PC-3 (cell line): ENCODE measurements at places on chromosomes 16 and 17.

DNA sequence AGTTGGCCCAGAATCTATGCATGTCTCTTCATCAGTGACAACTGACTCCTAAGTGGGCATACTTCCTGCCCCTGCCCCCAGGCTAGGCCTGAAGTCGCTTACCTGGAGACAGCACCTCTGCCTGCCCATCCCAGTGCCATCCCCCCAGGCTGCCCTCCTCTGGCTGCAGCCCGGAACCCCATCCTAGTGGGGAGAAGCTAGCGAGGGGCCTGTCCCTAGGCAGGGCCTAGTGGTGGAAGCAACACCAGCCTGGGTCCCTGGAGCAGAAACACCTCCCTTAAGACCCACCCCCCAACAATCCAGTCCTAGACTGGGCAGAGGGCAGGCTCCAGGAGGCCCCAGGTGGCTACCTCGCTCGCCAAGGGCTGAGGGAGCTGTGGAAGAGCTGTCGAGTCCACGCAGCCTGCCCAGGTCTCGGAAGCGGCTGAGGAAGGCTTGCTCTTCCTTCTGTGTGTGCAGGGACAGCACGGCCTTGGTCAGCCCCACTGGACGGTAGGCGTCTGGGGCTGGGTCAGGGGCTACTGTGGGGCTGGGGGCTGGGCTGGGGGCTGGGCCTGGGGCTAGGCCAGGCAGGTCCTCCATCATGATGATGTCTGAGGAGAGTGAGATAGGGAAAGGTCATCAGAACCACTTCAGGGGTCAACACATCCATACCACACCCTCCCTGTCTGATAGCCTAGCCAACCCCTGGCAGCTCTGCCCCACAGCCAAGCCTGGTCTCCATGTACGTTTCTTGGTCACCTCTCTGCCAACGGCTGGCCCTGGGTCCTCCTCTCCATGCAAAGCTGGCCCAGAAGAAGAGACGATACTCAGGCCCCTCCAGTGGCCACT, 7.6 kb downstream of the PER1 start:
- DNase-seq: no peak
- no peaks in the 10 kb centered on the region for H3K4me1 ChIP-seq
- no peak overlapping the region for H3K27ac ChIP-seq
- no peaks in the 10 kb centered on the region for H3K27me3 ChIP-seq

DNA sequence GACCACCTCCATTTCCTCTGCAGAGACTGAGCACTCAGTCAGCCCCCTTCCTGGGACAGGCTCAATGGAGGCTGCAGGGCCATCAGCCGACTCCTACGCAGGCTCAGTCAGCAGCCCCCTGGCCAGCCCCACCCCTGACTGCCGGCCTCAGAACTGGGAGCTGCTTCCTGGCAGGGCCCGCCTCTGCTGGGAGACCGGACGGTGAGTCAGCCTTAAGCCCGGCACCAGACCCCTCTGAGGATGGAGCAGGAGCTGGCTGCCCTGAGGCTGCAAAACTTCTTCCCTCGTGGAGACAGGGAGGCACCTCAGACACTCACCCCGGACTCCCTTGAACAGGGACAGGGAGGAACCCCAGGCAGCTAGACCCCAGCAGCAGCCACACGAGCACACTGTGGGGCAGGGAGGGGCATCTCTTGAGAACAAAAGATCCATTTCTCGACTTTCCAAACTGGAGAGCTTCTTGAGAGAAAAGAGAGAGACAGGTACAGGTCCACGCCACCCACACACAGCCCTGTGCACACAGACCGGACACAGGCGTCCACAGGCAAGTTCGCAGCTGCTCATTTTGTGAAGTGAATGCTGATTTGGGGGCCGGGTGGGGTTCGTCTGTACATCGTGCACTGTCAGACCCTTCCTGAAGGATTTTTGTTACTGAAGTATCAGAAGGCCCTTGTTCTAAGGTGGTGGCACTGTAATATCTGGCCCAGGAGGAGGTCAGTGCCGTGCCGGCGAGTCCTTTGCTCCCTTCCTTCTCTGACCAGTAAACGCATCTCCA, 1.3 kb upstream of the TUBB3 start:
- peak overlapping the region; percentile 99 for H3K27ac ChIP-seq
- H3K4me3 ChIP-seq: peak overlapping the region; percentile 84
- H3K36me3 ChIP-seq: no peaks in the 10 kb centered on the region

GRCh38 chr17:80425835-80426426, 11.0 kb downstream of the ENDOV start:
- H3K4me3 ChIP-seq: no peak overlapping the region
- H3K4me1 ChIP-seq: no peaks in the 10 kb centered on the region; the same call in 1 of the 2 replicates
- H3K36me3 ChIP-seq: no peaks in the 10 kb centered on the region
- DNase-seq: no peak
- no peaks in the 10 kb centered on the region for H3K27me3 ChIP-seq

DNA sequence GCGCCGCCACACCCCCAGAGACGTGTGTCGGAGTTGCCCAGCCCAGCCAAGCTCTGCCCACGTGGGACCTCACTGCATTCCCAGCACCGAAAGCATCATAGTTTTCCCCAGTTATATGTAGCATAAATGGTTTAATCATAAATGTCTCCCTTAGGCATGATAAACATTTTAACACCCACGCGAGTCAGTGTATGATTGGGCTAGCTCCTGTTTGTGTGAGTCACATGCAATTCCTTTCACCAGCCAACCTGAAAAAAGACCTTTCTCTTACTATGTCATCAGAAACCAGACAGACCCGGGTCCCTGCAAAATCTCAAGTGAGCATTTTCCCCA, 9.2 kb downstream of the TAF1C start:
- no peaks in the 10 kb centered on the region for H3K27me3 ChIP-seq
- H3K4me1 ChIP-seq: peaks cover 20% of the 10 kb centered on the region
- DNase-seq: no peak
- no peaks in the 10 kb centered on the region for H3K36me3 ChIP-seq
- H3K27ac ChIP-seq: no peak overlapping the region

DNA sequence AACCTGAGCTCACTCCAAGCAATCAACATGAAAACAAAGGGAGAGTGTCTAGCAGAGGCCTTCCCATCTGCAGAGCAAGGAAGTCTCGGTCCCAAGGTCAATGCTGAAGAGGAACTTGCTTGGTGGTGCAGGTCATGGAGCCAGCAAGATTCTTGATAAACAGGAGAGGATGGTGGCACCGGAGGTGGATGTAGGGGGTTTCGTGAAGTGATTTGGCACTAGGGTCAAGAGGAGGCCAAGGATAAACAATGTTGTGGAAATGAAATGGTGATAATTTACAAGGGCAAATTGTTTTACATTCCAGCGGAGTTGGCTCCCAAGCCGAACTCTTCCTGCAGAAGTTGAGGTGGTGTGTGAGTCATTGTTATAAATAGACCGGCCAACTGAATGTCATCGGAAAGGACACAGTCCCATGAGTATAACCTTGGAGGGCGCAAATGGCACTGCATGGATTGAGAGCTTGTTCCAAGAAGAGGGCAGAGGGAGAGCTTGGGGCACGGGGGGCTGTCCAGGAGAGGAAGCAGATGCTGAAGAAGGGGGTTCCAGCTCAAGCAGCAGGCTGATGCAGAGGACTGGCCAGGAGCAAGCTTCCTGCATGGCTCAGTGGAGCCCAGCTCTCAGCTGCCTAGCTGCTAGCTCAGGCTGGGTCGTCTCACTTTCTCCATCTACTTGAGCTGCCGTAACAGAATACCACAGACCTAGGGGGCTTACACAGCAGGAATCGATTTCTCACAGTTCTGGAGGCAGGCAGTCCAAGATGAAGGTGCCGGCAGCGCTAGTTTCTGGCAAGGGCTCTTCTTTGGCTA, 136.6 kb downstream of the COPRS start:
- H3K4me3 ChIP-seq: no peak overlapping the region
- no peaks in the 10 kb centered on the region for H3K27me3 ChIP-seq
- no peak overlapping the region for H3K27ac ChIP-seq
- peaks cover 6% of the 10 kb centered on the region for H3K4me1 ChIP-seq

DNA sequence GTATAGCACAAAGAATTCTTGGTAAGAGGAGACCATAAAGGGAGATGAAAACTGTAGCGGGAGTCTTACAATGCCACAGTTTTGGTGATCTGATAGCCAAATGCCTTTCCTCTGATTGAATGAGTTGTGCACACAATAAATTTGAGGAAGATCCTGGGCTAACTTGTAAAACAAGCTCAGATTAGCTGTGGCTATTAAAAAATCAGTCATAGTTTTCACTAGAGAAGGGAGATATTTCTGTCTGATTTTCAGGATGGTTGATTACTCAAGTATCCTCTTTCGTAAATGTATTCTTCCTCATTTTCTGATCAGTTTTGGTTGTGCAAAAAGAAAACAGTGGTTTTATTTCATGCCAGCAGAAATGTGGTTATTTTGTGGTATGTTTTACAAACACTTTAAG, 9.1 kb upstream of the METTL9 start:
- peaks cover 27% of the 10 kb centered on the region for H3K4me1 ChIP-seq
- no peaks in the 10 kb centered on the region for H3K27me3 ChIP-seq
- peak; percentile 89 for DNase-seq
- H3K4me3 ChIP-seq: peak overlapping the region; percentile 28; the same call in 1 of the 2 replicates
- H3K27ac ChIP-seq: peak overlapping the region; percentile 85

GRCh38 chr16:66517586-66518263, 32.2 kb downstream of the TK2 start:
- H3K4me3 ChIP-seq: no peak overlapping the region
- H3K27ac ChIP-seq: peak overlapping the region; percentile 77
- H3K4me1 ChIP-seq: peaks cover 44% of the 10 kb centered on the region
- no peaks in the 10 kb centered on the region for H3K36me3 ChIP-seq
- H3K27me3 ChIP-seq: no peaks in the 10 kb centered on the region

- no peak overlapping the region for H3K27ac ChIP-seq
- H3K4me3 ChIP-seq: no peak overlapping the region
- no peaks in the 10 kb centered on the region for H3K36me3 ChIP-seq
- no peaks in the 10 kb centered on the region; the same call in 1 of the 2 replicates for H3K27me3 ChIP-seq
- no peak for DNase-seq
These were observed 18.6 kb upstream of the C16orf78 start for GRCh38 chr16:49354991-49355390.

DNA sequence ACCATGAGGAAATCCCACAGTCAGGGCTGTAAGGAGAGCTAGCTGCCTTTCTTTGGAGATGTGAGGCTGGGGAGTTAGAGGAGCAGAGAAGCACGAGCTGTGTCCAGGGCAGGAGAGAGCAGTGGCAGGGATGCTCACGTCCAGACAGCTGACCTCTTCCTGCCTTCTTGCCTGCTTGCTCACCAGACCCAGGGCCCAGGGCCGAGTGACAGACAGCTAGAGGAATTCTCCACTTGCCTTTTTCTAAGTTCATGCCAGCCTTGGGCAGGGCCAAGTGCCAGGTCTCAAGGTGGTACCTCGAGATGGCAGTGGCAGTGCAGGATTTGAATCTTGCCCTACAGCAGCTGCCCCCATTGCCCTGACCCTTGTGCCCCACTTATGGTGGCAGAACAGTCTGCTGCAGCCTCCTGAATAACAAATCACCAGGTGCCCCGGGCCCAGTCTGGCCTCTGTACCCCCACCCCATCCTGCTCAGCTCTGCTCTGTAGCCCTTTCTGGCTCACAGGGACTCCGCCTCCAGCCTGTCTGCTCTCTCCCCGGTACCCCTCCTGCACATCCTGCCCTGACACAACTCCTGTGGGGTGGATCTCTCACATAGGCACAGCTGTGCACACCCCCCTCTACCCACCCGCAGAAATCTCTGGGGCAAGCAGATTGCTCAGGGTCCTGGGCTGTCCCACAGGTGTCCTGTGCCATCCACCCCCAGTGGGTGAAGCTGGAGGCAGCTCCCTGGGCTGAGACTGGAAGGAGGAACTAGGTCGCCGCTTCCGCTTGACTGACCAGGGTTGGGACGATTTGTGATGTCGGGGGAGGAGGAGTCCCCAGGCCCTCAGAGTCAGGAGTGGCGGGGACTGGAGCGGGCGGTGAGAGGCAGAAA, 25.9 kb downstream of the GRIN2C start:
- no peaks in the 10 kb centered on the region for H3K4me1 ChIP-seq
- no peak overlapping the region for H3K4me3 ChIP-seq
- DNase-seq: peak; percentile 64
- H3K27ac ChIP-seq: no peak overlapping the region
- H3K27me3 ChIP-seq: no peaks in the 10 kb centered on the region

DNA sequence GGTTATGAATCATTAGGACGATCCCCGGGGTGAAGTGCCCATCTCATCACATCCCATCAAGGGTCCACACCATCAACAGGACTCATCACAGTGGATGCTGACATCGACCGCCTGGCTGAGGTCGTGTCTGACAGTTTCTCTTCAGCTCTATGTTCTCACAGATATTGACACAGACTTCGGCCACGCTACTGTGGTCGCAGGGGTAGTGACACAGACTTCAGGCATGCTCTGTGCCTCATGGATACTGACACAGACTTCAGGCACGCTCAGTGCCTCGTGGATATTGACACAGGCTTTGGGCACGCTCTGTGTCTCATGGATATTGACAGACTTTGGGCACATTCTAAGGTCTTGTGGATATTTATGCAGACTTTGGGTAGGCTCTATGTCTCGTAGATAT, 50.1 kb downstream of the KLHDC4 start:
- no peaks in the 10 kb centered on the region for H3K4me1 ChIP-seq
- H3K27ac ChIP-seq: no peak overlapping the region
- no peak overlapping the region for H3K4me3 ChIP-seq
- no peak for DNase-seq
- H3K27me3 ChIP-seq: no peaks in the 10 kb centered on the region
- no peaks in the 10 kb centered on the region for H3K36me3 ChIP-seq

GRCh38 chr16:57623251-57624043, 5.0 kb upstream of the ADGRG1 start:
- peaks cover 81% of the 10 kb centered on the region for H3K4me1 ChIP-seq
- DNase-seq: peak; percentile 90
- H3K27ac ChIP-seq: peak overlapping the region; percentile 99
- no peaks in the 10 kb centered on the region for H3K27me3 ChIP-seq
- peak overlapping the region; percentile 32; the same call in 1 of the 2 replicates for H3K4me3 ChIP-seq

DNA sequence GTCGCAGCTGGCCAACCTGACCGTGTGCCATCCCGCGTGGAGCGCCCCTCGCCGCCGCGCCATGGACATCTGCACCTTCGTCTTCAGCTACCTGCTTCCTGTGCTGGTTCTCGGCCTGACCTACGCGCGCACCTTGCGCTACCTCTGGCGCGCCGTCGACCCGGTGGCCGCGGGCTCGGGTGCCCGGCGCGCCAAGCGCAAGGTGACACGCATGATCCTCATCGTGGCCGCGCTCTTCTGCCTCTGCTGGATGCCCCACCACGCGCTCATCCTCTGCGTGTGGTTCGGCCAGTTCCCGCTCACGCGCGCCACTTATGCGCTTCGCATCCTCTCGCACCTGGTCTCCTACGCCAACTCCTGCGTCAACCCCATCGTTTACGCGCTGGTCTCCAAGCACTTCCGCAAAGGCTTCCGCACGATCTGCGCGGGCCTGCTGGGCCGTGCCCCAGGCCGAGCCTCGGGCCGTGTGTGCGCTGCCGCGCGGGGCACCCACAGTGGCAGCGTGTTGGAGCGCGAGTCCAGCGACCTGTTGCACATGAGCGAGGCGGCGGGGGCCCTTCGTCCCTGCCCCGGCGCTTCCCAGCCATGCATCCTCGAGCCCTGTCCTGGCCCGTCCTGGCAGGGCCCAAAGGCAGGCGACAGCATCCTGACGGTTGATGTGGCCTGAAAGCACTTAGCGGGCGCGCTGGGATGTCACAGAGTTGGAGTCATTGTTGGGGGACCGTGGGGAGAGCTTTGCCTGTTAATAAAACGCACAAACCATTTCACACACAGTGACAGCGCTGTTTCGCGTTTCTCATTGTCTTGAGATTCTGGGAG, 2.0 kb upstream of the ZACN start:
- peaks cover 7% of the 10 kb centered on the region; the same call in 1 of the 2 replicates for H3K4me1 ChIP-seq
- H3K4me3 ChIP-seq: no peak overlapping the region
- DNase-seq: no peak
- no peak overlapping the region for H3K27ac ChIP-seq
- H3K36me3 ChIP-seq: no peaks in the 10 kb centered on the region
